Muscle of back (tissue), 13 donors: ENCODE measurements at places on chromosomes 5 and 9.
A peak's percentile ranks its signal among the peaks of the same experiment; 100 is the strongest.

- no peak for DNase-seq
These were observed 132.1 kb upstream of the PPP1R26 start for GRCh38 chr9:135347461-135347860.

- no peak for DNase-seq
These were observed 45.1 kb upstream of the PUM3 start for GRCh38 chr9:2889023-2889422.

DNA sequence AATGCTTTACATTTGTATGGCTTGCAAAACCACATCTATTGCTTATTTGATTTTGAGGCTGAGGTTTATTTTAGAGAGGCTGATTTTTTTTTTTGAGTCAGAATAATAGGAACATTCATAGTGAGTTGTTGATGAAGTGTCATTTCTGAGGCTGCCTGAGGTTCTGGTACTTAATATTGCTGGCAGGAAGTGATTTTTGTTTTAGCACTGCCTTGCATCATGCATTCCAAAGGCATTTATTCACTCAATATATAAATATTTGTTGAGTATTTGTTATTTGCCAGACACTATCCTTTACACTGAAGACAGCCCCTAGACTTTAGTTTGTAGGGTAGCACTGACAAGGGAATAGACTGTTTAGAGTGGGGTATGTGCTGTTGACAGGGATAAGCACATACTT, 2.7 kb downstream of the RNF20 start:
- no peak for DNase-seq

GRCh38 chr9:91347377-91347776, 14.3 kb downstream of the AUH start:
- DNase-seq: no peak

DNA sequence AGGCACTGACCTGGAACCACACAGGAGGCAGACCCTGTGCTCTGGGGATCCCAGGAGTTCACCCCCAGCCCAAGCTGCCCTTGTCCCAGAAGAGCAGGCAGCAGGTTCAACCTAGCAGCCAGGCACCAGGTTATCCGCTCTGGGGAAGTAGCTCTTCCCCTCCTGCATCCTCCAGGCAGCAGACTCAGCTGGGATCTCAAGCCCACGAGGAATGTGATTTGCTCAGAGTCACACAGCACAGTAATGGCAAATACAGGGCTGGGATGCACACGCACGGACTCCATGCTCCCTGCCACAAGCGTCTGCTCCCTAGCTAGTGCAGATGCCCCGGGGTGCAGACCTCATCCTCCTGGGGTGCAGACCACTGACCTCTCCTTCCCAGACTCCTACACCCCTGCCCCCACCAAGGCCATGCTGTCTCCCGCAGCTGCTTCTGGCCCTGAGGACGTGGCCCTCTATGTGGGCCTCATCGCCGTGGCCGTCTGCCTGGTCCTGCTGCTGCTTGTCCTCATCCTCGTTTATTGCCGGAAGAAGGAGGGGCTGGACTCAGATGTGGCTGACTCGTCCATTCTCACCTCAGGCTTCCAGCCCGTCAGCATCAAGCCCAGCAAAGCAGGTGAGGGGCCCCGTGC, 25.5 kb downstream of the HK3 start:
- peak; percentile 25 for DNase-seq

DNA sequence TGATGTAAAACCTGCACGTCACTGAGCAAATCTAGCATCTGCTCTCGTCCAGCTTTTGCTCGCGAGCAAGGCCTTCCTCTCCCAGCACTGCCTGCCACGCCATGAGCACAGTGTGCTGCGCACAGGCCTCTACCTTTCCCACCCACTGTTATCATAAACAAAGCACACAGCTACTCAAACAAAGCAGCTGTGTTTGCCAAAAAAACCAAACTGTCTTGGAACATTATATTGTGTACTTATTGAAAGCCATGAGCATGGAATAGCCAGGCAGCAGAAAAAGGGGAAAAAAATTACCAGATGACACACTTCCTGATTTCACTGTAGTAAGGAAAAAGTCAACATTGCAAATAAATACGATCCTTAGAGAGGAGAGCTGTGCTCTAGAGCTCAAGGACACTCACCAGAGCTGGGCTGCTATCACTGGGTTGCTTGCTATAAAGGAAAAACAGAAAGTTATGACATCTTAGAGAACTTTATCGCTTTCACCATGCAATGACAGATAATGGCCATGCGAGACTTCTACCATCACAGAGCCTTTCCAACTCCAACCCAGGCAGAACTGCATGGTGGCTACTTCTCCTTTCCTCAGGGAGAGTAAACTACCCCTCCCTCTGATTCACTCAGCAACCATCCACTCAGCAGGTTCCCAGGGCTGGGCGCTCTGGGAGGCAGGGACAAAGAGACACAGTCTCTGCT, 69.6 kb downstream of the EPB41L4B start:
- DNase-seq: no peak

GRCh38 chr9:91164724-91165520, 196.8 kb downstream of the AUH start:
- peak; percentile 58 for DNase-seq

DNA sequence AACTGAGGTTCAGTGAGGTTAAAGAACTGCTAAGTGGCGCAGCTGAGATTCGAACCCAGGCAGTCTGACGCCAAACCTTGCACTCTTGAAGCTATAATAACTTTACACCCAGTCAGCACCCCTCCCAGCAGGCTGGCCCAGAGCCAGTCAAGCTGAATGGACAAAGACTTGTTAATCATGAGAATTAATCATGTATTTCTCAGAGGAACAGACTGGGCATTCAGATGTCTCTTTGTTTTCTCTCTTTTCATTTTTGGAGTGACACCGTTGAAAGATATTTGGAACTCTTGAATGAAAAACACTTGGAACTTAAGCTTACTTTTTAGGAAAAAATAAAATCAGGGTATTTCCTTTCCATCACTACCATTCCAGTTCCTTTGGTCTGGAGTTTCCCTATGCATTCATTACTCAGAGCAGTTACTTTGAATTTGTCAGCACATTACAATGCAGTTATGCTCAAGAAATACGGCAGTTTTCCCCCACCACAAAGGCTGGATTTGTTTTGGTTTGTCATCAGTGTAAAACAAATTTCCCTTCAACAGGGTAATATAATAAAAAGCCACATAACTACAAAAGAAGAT, 22.6 kb upstream of the MAMDC2 start:
- DNase-seq: peak; percentile 60

DNA sequence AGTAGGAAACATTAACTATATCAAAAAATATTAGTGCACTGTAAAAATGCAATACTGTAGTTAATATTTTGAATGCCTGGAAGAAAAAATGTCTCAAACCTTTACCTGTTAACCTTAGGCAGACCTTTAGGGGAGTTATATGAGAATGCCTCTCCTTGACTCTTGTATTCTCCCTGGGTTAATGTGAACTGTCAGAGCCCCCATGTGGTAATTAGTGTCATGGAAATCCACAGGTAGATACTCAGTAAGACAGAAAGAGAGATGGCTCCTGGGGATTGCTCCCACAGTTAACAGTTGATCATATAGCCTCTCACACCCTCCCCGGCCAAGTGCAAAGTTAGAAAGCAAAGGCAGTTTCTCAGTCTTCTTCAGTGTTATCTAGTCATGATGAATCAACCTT, 742.8 kb downstream of the NR2F1-AS1 start:
- DNase-seq: no peak

GRCh38 chr5:89457411-89458331, 574.7 kb upstream of the MEF2C start:
- peak; percentile 59 for DNase-seq

GRCh38 chr9:35563791-35564197, 41.3 kb upstream of the TESK1 start:
- DNase-seq: no peak
